Mammary epithelial cell (primary cell): ENCODE measurements at places on chromosomes 11 and 22. TPM values are rescaled to one million over a fixed set of nuclear protein-coding genes. Genes with fewer than 3 reads are reported as not detected.

Gene B4GALNT4
- polyA plus RNA-seq = 7.6 TPM

Gene BIK
- polyA plus RNA-seq = 2.6 TPM

Gene SLC22A6
- polyA plus RNA-seq = not detected

Gene C22orf31
- not detected for polyA plus RNA-seq

Gene P2RY6
- polyA plus RNA-seq = 0.46 TPM

Gene C1QTNF5
- 0.07 TPM for polyA plus RNA-seq

Gene CYB5R3
- 125 TPM for polyA plus RNA-seq

Gene ZNRD2
- 60.2 TPM for polyA plus RNA-seq

Gene CNTF
- 0.46 TPM for polyA plus RNA-seq
